Fibroblast of mammary gland (primary cell): ENCODE measurements at places on chromosomes 16 and 17.

DNA sequence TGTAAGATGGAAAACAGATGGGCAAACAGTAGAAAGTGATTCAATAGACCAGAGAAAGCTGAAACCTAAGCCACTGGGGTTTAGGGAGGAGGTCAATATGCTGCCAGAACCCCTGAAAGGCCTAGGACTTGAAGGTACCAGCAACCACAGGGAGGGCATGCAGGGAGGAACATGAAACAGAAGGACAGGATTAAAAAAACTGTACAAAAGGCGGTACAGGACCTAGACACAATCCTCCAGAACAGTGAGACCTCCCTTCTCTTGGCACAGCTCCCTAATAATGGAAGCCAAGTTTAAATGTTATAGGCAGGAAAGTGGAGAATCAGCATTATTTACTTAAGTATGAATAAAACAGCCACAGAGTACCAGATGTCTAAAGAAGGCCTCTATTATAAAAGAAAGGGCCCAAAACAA is 105.5 kb downstream of the SPAG9 start:
- DNase-seq: peak; percentile 54

GRCh38 chr16:82835487-82836155 is 208.9 kb downstream of the CDH13 start:
- DNase-seq: peak; percentile 12

- DNase-seq: no peak
These were observed 97.3 kb upstream of the ZNF469 start for GRCh38 chr16:88285514-88285822.

GRCh38 chr17:8700546-8700945 is 44.1 kb downstream of the CCDC42 start:
- no peak for DNase-seq

- no peak for DNase-seq
These were observed 190.2 kb upstream of the KCNJ16 start for GRCh38 chr17:69884846-69885245.

DNA sequence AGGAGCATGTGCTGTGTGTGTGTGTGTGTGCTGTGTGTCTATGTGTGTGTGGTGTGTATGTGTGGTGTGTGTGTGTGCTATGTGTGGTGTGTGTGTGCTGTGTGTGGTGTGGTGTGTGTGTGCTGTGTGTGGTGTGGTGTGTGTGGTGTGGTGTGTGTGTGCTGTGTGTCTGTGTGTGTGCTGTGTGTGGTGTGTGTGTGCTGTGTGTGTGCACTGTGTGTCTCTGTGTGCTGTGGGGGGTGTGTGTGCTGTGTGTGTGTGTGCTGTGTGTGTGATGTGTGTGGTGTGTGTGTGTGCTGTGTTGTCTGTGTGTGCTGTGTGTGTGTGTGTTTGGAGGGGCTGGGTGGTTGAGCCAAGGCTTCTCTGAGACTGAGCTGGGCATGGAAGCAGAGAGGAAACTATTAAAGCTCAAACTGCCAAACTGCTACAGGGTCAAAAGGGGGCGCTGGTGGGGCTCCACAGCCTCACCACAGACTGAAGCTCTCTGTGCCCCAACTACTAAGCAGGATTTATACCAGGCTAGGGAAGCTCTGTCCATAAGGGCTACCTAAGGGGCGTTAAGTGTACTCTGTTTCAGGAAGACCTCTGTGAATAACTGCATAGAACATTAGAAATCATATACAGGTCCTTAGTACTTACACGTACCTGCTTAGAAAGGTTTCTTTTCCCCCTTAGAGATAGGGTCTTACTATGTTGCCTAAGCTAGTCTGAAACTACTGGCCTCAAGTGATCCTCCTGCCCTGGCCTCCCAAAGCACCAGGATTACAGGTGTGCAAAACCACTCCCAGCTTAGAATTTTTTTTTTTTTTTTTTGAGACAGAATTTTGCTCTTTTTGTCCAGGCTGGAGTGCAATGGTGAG is 27.8 kb upstream of the GHDC start:
- DNase-seq: peak; percentile 60

DNA sequence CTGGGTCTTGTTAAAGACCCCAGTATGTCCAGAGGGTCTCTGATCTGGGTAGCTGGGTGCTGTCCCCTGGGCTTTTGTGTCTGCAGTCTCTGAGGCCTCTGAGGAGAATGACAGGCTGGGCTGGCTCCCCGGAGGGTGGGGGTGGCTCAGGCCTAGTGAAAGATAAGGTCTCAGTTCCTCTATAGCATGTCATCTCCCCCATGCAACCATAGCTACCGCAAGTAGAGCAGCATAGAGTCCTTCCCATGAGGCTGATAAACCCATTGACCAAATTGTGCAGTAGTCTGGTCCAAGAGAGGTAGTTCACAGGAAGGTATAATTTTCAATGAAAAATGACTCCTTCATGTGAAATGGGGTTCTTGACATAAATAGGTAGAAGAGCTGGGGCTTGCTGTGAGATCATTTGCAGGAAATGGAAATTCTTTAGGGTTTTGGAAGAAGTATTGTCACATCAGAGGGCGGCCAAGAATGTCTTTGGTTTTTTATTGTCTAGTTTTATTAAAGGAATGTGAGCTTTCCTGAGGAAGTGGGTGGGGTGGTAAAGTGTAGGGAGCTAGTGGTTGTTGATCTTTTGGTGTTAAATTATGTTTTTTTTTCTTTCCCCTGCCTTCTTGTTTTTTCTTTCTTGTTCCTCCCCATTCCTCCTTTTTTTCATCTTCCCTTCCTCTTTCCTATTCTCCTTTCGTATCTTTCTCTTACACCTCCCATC is 21.0 kb downstream of the SLC7A6OS start:
- DNase-seq: no peak
